ENCODE measurements at places on chromosomes 11 and 22.

DNA sequence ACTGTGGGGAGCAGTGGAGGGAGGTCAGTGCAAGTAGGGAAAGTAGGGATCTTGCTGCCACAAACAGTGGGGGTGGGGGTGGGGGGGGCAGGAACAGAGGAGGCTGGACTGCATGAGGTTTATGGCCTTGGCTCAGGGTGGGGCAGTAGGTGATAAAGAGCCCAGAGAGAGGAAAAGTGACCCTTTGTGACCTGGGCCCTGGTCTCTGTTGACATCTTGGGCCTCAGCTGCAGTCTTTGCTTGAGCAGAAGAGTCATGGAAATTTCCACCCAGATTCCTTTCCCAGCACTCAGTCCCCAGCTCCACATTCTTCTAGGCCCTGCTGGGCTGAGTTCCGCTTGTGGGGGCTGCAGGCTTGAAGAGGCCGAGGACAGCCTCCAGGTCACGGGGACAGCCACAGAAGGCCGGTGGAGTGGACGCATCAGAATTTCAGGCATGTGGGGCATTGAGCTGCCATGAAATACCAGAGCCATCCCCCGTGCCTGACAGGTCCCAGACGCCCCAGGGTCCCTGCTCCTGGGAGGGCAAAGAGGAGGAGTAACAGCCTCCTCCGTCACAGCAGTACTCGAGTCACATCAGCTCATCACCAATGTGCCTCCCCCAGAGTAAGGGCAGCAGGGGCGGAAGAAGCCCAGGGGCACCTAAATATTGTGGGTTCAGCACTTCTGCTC, 9.7 kb upstream of the MALAT1 start:
- no peak for DNase-seq

DNA sequence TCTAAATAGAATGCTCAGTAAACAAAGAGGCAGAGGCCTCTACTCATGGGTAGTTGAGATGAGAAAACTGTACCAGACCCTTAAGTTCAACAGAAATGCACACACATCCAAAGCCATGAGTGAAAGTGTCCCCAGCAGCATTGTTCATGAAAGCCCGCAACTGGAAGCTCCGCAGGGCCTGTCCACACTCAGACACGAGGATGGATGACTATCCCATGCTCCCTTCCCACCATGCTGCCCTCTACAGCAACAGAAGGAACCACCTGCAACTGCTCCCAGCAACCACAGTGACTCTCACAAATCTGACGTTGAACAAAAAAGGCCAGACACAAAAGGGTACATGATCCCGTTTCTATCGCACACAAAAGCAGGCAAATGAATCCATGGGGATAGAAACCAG, 76.9 kb upstream of the ANO1 start:
- no peak for DNase-seq

DNA sequence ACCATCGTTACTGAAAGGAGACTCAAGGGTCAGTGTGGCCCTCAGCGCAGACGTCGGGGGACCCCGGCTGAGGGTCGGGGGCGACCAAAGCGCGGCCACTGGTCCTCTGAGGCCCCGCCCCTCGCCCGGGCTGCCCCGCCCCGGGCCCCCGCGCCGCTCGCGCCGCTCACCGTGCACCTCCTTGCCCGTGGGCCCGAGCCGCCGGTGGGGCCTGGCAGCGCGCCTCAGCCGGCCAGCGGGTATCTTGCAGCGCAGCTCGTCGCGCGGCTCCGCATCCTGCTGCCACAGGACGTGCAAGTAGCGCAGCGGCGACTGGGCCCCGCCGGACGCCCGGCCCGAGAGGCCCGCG, 419 bp downstream of the ANKRD54 start:
- no peak for DNase-seq

DNA sequence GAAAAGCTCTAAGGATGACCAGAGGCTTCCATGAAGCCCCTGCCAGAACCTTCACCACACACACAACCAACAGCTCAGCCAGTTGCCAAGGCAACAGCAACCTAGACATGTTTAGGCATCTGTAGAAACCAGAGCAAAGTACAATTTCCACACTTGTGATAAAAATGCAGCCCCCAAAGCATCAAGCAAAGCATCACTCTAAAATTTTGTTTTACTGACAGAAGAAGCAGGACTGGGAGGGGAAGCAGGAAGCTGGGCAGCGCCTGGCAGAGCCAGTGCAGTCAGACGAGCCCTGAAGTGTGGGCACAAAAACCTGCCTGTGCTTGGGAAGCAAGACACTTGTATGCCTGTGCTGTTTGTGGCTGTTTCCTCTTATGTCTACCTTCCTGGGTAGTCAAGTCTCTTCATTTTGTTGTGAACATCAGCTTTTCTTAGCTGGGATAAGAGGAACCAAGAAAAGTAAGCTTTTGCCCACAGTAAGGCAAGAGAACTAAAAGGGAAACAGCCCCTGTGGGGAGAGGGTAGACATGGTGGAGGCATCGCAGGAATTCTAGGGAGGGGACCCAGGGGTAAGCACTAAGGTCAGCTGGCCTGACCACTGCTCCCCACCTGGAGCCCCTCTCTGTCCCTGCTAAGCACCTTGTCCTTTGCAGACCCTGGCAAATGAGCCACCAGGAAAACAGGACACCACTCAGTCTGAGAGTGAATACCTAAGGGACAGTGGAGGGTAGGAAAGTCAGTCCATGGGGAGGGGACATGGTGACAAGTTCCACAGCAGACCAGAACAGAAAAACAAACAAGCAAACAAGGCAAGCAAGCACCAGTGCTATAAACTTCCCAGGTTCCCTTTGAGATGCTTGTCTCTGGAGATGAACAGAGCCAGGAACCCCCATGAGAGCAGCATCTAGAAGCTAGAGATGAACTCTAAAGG, 13.4 kb downstream of the PACSIN2 start:
- DNase-seq, result no peak

DNA sequence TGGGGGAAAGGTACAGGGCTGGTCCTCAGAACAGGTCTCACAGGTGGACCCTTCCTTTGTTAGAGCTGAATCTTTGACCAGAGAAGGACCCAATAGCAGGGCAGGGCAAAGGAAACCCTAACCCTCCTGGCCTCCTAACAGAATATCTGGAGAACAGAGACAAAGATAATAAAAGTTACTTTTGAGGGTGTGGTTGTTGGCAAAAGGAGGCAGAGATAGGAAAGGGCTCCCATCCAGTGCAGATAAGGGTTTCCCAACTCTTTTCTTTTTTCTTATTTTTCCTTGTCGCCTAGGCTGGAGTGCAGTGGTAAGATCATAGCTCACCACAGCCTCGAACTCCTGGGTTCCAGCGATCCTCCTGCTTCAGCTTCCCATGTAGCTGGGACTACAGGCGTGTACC, 11.9 kb downstream of the PCSK7 start:
- DNase-seq, result no peak

Data from NAMALWA (cell line).